ENCODE measurements at places on chromosomes 5 and 9. TPM values are rescaled to one million over a fixed set of nuclear protein-coding genes. Genes with fewer than 3 reads are reported as not detected.

DNA sequence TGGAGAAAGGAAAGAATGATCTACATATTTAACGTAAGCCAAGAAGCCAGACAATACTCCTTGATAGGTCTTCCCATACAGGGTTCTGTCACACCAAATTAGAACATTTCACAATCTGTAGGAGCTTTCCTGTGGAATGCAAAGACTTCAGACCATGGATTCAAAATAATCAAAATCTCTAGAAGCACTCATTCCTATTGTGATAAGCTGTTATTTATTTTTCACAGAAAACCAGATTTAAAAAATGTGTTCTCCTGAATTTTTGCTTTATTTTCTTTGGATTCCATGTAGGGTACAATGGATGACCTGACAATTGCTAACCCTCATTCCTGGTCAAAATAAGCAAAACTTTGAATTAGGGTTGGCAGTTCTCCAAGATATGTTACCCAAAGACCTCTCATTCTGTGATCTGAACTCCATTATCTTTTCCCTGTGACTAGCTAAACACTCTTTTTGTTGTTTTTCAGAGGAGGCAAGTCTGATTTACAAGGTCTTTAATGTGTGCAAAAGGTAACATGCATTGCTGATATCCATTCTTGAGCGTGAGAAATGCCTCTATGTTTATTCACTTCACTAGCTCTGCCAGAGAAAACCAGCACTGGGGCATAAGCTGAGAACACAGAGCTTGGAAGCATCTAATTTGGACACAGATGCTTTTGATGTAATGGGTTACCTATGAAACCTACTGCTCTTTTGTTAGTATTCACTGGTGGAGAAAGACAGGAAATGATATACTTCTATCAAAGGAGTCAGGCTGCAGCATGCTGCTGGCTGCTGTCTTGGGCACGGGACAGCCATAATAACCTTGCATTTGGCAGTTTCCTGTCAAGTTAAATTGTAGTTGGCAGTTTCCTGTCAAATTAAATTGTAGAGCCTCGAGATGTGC lies 31.4 kb downstream of the ACTBL2 start:
- DNase-seq: peak; percentile 73

DNA sequence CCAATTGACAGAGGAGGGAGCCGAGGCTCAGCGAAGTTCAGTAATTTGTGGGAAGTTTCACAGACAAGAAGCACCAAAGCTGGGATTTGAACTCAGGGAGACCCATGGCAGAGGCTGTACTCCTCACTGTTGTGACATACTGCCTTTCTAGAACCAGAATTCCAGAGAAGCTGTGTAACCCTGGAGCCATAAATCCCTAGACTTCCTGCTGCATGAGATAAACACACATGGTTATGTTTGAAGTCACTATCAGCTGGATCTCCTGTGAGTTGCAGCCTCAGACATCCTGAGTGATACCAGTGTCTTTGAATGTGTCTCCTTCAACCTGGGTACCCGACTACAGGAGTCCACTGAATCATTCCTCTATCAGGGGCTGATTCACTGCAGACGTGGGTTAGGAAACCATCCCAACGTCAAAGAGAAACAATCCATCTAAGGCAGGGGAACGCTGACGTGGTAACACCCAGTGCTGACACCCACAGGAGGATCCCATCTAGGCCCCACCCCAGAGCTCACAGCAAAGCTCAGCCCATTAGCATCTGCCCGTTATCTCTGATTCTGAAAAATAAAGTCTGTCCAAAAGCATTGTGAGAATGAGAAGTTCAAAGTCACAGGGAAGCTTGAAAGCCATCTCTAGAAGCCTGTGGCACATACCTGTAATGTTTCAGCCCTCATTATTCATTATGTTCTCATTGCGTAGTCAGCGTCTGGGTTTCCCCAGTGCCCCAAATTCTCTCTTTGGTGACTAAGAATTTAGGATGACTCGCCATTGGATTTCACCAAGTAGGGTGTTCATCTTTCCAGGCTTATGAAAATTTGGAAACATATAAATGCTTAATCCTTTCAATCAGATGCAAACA lies 36.3 kb upstream of the BASP1 start:
- peak; percentile 100 for DNase-seq

DNA sequence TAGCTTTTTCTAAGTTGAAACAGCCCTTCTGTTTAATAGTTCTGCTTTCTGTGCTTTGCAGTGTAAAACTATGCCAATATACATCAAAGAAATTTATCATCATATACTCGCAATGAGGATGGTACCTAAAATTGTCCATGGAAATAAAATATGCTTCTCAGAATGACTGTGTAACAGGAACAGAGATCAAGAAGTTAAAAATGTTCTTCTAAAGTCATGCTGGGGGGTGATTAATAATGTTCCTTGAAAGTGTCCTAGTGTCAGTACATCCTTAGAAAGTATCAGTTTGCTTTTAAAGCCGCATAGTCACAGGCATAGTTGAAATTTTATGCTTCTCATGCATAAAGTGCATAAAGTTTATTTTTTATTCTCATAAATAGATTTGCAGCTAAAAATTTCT lies 4.0 kb upstream of the LRRC70 start:
- no peak for DNase-seq

DNA sequence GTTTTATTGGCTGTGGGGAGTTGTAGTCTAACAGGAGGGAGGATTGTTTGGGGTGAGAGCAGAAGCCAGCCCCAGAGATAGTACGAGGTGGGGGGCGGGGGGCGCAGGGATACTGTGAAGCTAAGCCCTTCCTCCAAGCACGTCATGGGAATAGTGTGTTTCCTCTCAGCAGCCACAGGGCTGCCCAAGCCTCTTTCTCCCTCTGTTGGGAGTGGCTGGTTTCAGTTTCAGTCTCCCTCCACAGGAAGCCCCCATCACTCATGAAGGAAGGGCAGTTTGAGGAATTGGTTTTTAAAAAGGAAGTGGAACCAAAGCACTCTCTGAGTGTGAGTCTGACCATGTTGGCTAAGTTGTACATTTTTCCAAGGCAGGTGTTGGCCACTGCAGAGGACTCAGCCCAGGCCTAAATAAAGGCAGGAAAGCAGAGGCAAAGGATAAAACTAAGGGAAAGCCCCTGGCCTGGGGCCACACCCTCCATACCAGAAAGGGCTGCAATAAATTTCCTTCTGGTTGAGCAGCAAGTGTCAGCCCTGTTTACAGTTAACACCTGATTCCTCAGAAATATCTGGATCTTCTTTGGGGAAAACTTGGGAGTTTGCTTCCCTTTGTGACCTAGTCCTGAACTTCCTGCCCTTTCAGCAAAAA lies 3.2 kb downstream of the RAB24 start:
- DNase-seq: peak; percentile 80

- no peak for DNase-seq
These were observed 402.9 kb downstream of the CYLC2 start for GRCh38 chr9:103397868-103398600.

GRCh38 chr5:142151436-142152383 lies 43.1 kb downstream of the NDFIP1 start:
- DNase-seq: peak; percentile 89

DNA sequence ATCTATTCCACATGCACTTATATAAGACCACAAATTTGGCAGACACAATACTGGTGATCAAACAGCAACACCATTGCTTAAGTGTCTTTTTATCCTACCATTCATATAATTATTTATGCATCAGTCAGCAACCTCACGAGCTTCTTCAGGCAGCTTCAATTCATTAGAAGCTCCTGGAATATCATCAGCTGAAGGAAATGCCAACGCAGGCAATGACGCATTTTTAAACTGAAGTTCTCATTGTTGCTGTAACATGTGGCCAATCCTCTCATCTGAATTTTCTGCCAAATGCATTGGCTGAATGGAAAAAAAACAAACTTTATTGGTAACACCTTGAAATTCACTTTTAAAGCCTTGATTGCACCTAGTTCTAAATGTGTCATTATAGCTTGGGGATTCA lies 376.4 kb upstream of the RGMB start:
- DNase-seq: peak; percentile 52

DNA sequence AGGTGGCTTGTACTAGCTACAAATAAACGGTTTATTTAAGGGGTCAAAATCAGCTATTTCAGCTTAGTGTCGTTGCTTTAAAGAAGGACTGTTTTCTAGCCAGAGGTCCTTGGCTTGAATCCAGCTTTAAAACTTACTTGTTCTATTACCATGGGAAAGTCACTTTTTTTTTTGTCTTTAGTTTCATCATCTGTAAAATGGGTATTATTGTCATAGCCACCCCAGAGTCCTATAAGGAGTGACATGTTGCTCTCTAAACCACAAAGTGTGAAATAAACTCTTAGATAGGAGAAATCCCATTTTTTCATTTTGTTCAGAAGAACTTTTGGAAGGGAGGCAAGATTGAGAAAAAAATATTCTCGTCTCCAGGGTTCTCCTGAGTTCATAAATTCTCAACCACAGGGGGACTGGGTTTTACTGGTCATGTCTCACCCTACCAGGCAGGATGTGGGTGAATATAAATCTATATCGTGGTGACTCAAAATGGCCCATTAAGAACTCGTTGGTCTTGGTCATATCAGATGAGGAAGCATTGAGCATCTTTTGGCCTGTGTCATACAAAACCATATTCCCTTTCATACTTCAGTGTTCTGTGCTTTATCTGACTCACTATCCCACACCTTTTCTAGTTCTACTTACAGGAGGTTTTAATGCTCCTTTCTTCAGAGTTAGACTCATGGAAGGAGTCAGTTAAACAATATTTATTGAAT lies 202.7 kb upstream of the NR3C1 start:
- peak; percentile 48 for DNase-seq

DNA sequence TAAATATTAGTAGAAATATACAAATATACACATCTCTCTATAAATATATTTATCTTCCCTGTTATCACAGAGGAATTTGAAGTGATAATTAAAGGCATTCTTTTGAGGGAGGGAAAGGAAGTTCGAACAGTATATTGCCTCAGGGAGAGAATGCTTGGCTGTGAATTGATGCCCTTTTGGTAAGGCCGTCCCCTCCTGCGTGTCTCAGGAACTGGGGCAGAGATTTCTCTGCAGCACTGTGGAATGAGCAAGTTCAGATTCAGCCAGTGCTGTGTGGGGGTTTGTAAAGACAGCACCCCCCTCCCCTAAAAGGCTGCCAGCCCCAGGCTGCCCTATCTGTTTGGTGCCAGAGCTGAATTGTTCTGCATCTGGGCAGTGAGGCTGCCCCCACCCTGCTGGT lies 42.0 kb downstream of the UBE2QL1 start:
- DNase-seq: no peak

DNA sequence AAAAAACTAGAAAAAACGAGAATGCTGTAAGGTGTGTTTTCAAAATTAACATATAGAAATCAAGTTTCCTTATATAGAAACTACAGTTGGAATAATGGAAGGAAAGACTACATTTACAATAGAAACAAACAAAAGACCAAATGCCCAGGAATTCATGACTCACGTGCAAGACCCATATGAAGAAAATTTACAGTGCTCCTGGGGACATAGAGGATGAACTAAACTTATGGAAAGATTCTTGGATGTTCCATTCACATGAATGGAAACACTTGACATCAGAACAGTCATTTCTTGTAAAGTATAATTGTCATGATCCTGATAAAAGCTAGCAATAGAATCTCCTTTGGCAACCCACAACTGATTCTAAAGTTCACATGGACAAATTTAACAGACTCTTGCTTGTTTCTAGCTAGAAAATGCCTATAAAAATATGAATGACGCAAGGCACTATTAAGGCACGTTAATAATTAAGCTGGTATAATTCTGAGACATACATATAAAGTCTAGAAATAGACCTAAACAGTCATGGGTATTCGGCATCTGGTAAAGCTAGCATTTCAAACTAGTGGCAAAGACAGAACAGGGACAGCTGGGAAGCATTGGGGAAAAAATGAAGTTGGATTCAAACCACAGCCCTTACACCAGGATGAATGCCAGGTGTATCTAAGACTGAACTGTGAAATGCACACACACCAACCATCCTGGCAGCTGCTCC lies 5.1 kb upstream of the ZFP62 start:
- peak; percentile 10 for DNase-seq

DNA sequence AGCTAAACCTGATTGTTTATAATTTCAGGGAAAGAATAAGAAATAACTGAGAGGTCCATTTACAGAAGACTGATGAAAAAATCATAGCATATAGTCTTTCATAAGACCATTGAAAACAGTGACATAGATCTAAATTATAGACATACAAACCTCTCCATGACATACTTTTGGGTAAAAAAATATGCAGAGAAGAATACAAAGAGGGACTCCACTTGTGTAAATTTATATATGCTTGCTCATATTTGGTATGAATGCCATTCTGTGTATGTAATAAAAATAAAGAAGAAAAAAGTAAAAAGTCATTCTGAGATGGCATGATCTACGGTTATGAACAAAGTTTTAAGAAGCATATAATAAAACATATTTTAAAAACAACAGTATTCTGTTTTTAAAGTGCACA lies 310.7 kb downstream of the ASTN2 start:
- DNase-seq: no peak

DNA sequence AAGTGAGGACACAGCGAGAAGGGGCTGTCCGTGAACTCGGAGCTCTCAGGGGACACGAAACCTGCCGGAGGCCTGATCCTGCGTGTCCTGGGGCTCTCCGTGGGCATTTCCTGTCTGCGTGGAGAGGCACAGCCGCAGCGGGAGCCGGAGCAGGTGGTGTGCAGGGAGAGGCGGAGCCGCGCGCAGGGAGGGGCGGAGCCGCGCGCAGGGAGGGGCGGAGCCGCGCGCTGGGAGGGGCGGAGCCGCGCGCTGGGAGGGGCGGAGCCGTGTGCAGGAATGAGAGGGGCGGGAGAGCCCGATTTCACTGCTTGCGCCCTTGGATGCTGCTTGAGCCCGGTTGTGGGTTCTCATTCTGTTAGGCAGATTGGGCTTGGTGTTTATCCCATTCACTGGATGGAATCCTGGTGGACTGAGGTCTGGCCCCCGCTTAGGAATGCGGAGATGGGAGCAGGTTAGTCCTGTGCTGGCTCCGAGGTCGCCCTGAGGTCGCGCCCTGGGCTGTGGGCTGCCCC lies 26.7 kb downstream of the NDUFS6 start:
- no peak for DNase-seq

DNA sequence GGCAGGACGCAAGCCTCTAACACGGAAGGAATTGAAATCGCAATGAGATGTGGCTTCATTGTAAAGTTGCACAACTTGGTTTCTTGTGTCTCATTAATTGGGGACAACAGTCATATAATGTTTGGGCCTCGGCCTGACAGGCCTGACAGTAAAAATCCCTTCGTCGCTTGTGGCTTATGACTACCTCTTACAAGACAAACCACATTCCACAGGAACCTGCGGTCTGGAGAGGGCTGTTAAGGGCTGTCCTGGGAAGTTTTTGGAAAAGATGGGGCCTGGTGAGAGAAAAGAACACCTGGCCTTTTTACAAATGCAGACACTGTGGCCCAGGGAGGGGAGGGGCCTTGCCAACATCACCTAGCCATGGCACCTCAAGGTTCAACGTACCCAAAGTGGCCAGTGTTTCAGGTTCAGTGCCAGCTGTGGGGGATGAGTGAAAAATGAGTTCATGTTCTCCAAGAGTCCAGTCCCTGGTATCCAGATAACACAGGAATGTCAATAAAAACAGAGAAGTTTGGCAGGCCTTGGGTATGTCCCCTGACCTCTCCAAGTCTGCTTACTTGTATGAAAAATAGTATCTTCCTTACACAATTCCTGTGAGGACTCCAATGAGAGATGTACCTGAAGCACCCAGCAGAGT lies 22.2 kb downstream of the SHB start:
- DNase-seq: peak; percentile 69

The PIP5K1B gene
- total RNA-seq: not detected

The FAM114A2 gene
- total RNA-seq: 36.4 TPM

The LCN1 gene
- total RNA-seq: not detected

The ELOVL7 gene
- 0.18 TPM for total RNA-seq

All from IMR-90 (cell line).